ENCODE measurements at places on chromosomes 2 and 18.

DNA sequence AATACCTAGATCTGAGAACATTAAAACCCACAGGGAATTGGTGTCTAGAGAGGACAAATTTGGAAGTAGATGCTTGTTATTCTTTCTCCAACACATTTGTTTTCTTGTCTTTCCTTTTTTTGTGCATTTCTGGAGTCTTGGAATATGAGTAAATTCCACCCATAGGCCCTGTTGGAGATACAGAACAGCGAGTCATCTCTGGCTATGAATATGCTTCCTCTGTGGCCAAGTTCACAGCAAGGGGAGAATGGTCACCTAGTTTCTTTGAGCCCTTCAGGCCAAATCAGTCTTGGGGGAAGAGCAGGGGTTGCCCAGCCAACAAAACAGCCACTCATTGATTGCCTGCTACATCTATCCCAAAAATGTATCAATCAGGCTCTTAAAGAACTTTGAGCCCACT lies 31.3 kb downstream of the SP140L start:
- DNase-seq, result no peak

- no peak for DNase-seq
Observed at GRCh38 chr2:137023205-137023604, 257.9 kb downstream of the THSD7B start.

DNA sequence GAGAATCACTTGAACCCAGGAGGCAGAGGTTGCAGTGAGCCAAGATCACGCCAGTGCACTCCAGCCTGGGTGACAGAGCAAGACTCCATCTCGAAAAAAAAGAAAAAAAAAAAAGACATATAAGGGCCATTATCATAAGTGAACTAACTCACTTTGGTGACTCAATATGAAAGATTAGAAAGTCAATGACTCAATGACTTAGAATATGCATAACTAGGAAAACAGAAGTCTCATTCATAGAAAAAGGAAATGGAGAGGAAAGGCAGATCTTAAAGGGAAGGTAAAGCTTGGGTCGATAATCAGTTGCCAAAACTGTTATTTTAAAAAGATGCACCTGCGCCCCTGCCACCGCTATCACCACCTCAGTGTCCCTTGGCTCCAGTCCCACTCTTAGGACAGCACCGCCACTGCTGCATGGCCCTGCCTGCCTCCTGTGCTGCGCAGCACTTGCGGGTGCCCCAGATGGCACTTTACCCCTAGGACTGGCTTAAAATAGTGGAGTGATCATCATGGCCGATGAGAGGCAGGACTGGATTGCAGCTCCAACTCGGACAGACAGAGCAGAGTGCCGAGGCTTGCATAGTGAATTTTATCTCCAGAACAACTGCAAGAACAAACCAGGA lies 54.7 kb downstream of the INO80D start:
- DNase-seq, result no peak

- DNase-seq, result no peak
Observed at GRCh38 chr2:241399941-241400922, 44.1 kb downstream of the FARP2 start.

GRCh38 chr2:2012505-2012904 lies 268.2 kb upstream of the PXDN start:
- DNase-seq, result no peak

- DNase-seq, result no peak
Observed at GRCh38 chr2:28588292-28588670, 92.4 kb downstream of the PLB1 start.

GRCh38 chr2:85564144-85564563 lies 2.9 kb upstream of the GGCX start:
- no peak for DNase-seq

DNA sequence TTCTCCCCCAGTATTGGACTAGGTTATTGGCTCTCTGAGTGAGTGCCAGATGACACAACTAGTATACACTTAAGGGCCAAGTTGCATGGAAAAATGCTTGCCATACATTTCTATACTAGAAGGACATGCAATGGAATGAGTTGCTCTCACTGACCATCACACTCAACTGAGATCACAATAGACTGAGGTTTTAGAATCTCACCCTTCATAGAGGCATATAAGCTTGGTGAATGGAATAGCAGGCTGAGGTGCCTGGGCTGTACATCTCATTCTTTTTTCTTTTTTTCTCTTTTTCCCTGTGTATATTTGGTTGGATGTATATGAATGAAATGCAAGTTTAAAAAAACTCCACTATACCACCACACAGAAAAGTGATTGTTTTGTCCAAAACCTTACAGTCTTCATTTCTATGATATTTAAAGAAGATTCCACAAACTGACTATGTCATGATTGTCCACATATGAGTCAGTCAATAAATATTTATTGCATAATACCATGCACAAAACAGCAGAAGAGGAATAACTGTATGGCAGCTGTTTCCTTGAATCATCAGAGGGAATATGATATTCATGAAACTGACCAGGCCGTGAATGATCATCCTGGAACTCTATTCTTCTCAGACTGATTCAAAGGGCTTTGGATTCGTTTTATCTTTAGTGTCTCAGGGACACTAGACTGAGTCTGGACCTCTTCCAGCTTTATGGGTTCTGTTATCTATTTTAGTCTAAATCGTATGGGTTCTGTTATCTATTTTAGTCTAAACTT lies 122.6 kb upstream of the STK17B start:
- no peak for DNase-seq

DNA sequence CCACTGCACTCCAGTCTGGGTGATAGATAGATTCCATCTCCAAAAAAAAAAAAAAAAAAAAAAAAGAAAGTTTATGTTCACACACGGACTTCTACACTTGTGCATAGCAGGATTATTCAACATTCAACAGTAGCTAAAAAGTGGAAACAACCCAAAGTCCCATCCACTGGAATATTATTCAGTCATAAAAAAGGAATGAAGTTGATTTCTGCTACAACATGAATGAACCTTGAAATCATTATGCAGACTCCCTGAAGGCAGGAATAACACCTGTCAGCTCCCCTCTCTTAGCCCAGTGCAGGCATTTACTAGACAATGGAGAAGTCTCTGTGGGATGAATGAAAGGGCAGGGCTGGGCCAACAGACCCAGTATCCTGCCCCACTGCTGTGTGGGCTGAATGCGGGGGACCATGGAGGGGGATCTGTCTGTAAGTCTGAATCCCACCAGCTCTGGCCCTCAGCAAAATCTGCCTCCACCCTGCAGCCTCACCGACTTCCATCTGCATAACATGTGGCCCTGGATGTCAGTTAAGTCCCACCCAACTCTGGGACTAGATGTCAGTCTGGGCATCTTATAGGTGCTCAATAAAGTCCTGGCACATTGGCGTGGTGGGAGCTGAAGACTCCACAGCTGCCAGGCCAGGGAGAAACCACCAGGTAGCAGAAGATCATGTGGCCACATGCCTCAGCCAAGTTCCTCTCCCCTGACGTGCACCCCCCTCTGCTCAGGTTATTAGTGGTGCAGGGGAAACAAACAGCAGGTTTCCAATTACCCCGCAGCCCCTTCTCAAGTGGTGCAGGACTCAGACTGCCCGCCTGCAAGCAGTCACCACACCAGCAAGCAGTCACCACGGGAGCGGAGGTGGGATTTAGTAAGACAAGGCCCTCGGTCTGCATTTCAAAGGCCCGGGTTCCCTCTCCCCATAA lies 8.9 kb downstream of the ZFP36L2 start:
- no peak for DNase-seq

DNA sequence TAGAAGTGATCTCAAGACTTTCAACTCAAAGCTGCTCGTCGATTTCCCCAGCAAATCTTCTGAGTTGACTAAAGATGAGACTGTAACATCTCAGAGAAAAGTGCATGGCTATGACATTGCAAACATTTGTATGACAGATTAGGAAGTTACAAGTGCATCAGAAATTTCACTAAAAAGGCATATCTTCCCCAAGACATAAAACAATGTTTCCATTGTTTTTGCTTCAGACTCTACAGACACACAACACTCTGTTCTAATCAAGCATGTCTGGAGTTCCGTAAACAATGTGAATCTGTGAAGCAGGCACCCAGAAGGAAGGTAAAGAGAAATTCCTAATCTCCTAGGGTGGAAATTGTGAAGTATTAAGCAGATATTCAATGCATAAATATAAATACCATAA lies 144.6 kb upstream of the LYPD1 start:
- no peak for DNase-seq

DNA sequence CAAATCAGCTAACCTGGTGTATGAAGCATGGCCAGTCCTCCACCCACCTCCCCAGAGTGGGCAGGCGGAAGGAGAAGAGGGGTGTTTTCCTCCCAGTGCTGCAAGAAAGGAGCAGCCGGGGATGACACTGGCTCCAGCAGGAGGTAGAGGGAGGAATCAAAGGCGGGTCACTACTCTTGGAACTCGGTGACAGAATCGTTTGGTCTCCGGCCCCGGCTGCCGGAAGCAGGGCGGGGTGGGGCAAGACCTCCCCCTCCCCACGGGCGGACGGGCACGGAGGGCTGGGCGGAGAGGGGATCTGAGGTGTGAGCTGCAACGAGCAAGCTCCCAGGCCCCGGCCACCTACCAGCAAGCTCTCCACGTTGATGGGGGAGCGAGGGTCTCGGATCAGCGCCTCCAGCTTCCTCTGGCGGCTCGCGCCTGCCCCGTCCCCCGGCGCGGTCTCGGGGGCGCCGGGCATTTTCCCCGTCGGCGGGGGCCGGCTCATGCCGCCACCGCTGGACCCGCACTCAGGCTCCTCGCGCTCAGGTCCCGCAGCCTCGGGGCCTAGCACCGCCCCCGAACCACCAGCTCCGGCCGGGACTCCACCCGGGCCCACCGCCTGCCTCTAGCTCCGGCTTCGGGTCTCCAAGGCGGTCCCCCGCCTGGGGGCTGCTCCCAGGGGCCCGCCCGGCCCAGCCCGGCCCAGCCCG lies 640 bp downstream of the ROCK2 start:
- DNase-seq, result peak; percentile 53

DNA sequence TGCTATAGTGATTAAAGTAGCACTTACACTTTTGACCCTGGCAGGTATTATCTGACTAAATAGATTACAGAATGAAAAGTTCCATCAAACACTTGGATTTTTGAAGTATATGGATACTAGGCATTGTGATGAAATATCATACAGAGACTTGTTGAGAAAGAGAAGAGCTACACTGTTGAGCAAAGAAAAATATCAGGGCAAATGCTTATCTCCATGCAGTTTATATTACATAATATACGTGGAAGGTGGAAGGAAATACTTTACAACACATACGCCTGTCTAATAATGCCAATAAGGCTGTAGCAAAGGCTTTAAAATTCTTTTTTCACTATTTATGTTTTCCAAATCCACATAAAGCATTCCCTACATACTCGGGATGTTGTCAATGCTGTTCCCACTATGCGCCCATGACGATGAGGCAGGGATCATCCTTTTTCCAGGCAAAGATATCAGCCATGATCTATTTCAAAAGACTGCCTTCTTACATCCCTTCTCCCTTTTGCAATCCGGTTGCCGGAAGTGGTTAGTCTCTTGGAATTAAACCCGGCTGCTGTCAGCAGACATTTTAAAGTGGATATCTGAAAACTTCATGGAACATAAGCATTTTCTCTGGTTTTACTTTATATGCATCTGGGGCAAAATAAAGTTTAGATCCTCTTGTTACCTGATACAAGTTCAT lies 92.6 kb upstream of the ITGA4 start:
- DNase-seq, result no peak

All from ureter (tissue), 1 donor.